Cerebellar nuclear complex (tissue), 1 donor: ENCODE measurements at places on chromosomes 13 and 19.

DNA sequence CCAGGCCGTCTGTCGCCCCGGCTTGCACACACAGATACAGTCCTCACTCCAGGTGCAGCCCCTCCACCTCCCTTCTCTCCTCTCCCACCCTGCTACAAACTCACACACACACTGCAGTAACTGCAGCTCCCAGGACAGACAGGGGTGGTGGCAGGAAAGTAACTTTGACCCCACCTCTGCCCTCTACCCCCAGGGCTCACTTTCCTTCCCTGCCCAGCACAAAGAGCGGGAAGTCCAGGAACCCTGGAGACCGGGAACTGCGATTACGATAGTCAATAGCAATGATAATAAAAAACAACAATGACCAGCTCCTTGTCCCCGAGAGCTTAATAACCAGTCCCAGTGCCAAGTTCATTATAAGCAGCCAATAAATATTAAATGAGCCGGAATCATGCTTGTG lies at the start of gene CEACAM20:
CEACAM20 (minus strand) TSS at position 140 of the 400 bp plus-strand sequence. CDS start 166 bp downstream, outside the sequence.
- DNase-seq, result no peak

GRCh38 chr13:98910501-98910951 lies 67.3 kb downstream of the DOCK9 start:
- DNase-seq, result no peak

- no peak for DNase-seq
These were observed 505 bp downstream of the ZSWIM4 start for GRCh38 chr19:13795595-13796300.

DNA sequence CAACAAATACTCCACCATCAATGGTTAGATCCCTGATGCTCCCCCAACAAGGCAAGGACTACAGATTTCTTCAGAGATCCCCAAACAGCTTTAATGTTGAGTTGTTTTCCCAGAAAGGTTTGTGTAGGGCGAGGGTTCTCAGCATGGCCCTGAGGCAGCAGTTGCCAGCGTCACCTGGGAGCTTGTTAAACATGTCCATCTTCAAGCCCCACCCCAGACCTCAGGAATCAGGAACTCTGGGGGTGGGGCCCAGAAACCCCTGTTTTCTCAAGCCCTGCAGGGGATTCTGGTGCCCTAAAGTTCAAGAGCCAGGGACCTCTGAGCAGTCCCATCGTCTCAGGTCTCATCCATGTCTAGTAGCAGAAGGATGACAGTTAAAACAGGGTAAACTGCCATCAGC lies 9.6 kb downstream of the EFNB2 start:
- DNase-seq, result no peak

GRCh38 chr13:41722684-41723535 lies 238.0 kb downstream of the VWA8 start:
- DNase-seq, result no peak

GRCh38 chr13:98533912-98534311 lies 43.0 kb downstream of the STK24 start:
- DNase-seq, result no peak

GRCh38 chr13:98203646-98204326 lies 26.7 kb upstream of the RNF113B start:
- DNase-seq, result no peak

GRCh38 chr13:53135301-53135700 lies 106.7 kb downstream of the OLFM4 start:
- DNase-seq, result no peak

DNA sequence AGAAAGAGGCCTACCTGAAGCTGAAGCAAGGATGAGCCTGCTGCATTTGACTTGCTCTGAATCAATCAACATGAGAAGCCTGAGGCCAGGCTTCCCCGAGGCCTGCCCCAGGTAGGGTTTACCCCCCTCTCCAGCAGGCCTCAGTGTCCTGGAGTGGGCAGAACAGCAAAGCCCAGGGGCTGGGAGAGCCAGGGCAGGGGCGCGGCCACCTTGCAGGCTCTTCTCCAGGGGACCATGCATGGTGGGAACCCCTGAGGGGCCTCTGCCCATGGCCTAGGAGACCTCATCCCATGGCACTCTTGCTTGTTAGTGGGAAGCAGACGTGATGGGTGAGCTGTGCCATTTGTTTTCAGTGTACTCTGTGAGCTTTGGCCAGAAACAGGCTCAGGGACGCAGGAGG lies 19.9 kb upstream of the LRP3 start:
- no peak for DNase-seq

DNA sequence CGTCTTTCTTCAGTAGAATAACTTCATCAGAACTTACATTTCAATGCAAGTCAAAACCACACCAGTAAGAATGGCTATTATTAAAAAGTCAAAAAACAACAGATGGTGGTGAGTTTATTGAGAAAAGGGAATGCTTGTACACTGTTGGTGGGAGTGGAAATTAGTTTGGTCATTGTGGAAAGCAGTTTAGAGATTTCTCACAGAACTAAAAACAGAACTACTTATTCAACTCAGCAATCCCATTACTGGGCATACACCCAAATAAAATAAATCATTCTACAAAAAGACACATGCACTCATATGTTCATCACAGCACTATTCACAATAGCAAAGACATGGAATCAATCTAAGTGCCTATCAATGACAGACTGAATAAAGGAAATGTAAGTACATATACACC lies 231.2 kb downstream of the NHLRC3 start:
- no peak for DNase-seq

GRCh38 chr13:52749419-52749818 lies 9.8 kb upstream of the CNMD start:
- DNase-seq, result no peak

- DNase-seq, result no peak
These were observed 3.0 kb upstream of the AMH start for GRCh38 chr19:2246014-2246620.

DNA sequence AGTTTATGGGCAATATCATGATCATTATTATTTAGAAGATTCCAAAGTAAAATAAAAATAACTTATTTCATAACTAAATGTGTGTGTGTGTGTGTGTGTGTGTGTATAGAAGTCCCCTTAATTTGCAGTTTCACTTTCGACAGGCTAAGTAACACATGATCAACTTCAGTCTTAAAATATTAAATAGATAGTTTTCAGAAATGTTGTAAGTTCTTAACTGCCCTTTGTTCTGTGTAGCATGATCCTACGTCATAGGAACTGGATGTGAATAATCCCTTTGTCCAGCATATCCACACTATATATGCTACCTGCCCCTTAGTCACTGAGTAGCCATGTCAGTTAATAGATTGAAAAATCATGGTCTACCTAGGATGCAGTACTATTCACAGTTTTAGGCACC lies 1863.5 kb upstream of the PCDH20 start:
- DNase-seq, result no peak

DNA sequence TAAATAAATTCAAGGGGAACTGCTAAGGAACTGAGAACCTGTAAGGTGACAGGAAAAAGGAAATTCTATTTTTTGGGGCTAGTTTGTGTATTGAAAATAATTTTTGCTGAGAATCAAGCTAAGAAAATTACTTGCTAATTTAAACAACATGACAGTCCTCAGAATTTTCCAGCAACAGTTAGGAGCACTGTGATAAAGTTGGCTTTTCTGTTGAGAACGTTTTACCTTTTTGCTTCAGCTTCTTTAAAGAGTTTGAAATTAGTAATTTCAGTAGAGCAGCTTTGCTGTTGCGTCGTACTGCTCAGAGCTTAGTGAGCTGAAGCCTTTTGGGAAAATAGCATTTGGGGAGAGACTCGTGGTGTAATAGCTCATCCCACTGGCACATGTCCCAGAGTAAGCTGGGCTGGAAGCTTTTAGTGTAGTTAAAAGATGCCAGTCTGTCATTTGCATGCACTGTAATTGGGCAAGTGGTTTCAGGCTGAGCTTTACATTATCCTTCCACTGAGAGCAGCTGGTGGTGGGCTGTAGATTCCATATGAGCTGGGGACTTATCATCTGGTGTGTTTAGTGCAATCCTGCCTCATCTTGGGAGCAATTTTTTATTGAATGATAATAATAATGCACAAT lies 69.8 kb downstream of the LRCH1 start:
- DNase-seq, result peak; percentile 42

DNA sequence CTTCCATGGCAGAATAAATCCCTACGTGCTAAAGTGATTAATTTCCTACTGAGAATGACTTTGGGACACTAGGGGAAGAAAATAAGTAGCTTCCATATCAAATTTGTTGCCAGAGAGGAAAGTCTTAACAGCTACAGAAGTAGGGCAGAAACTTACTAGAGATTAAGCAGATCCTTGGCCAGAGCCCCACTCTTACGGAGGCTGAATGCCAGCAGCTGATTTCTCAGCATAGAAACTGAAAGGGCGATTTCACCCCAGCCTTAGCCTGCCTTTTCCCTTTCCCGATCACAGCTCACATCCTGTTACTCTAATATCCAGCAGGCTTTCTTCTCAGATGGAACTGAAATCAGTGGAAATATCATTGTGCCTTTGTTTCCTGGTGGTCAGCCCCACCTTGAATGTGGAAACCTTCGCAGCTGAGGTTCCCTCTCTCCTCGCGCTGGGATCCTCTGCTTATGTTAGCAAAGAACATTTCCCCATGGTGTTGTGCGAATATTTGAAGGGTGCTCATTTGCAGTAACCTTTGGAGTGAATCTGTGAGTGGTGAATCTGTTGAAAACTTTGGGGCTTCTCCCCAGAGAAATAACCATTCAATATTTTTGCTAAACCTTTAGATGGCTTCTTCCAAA lies 8.4 kb downstream of the FAM124A start:
- DNase-seq, result no peak

- no peak for DNase-seq
These were observed 2.9 kb upstream of the HTR2A start for GRCh38 chr13:46899801-46900200.

- DNase-seq, result no peak
These were observed 184.4 kb downstream of the NALCN start for GRCh38 chr13:101231751-101232428.

GRCh38 chr13:96746886-96747285 lies 247.4 kb downstream of the OXGR1 start:
- DNase-seq, result no peak

- no peak for DNase-seq
These were observed 778 bp downstream of the MUC16 start for GRCh38 chr19:9009431-9009830.
